ENCODE measurements at places on chromosomes 16 and 17.
A peak's percentile ranks its signal among the peaks of the same experiment; 100 is the strongest.

DNA sequence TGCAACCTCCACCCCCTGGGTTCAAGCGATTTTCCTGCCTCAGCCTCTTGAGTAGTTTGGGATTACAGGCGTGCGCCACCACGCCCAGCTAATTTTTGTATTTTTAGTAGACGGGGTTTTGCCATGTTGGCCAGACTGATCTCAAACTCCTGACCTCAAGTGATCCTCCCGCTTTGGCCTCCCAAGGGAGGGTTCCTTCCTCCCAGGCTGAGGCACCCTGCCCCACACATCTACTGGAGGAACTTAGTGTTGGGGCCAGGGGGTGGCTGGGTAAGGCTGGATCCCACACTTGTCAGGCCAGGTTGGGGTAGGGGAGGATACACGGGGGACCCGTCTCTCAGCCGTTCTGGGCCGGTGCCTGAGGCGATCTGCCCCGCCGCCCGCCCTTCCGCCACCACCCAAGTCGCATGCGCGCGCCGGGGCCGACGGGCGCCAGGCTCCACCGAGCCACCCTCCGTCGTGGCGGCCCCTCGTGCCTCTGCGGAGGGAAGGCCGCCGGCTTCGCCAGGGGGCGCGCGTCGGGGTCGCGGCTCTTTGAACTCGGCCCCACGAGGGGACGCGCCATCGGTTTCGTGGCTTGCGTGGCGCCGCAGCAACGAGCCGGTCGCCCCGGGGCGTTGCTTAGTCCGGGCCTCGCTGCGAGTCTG, 15.9 kb downstream of the GRB7 start:
- DNase-seq = peak; percentile 58

- DNase-seq = peak; percentile 49
These were observed 87.8 kb downstream of the SMG6 start for GRCh38 chr17:2215616-2216364.

- DNase-seq = no peak
These were observed 10.6 kb downstream of the ZFHX3 start for GRCh38 chr16:73037331-73037745.

- no peak for DNase-seq
These were observed 18.1 kb upstream of the C16orf87 start for GRCh38 chr16:46848768-46849764.

- no peak for DNase-seq
These were observed 54.4 kb upstream of the LGALS9 start for GRCh38 chr17:27576477-27577083.

GRCh38 chr17:67125417-67125816, 81.1 kb downstream of the CACNG1 start:
- no peak for DNase-seq

DNA sequence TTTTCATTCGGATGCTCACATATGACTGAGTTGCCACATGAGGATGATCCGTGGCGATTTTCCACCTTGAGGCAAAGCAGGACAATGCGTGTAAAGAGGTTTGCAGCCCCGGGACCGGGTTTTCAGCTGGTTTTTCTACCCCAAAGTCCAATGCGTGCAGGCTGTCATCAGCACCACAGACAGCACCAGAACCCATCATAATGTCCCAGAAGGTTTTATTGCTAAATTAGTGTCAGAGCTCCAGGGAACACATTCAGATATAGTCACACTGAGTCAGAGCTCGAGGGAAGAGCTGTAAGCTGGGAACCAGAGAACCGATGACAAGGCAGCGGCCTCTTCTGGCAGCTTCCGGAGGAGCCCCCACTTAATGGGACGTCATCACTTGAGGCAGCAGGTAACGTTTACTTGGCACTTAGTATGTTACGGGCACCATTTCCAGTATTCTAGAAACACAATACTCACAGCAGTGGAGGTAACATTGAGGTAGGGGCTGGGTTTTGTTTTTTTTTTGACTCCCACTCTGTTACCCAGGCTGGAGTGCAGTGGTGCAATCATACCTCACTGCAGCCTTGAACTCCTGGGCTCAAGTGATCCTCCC, 8.9 kb upstream of the NAGPA start:
- DNase-seq = no peak

- no peak for DNase-seq
These were observed 71.4 kb downstream of the GNAO1 start for GRCh38 chr16:56262551-56263245.

- DNase-seq = no peak
These were observed 60.2 kb downstream of the WSB1 start for GRCh38 chr17:27354051-27354490.

- DNase-seq = peak; percentile 46
These were observed 661 bp downstream of the TEX2 start for GRCh38 chr17:64262198-64262999.

- no peak for DNase-seq
These were observed 792.8 kb upstream of the CDH8 start for GRCh38 chr16:62829084-62829483.

DNA sequence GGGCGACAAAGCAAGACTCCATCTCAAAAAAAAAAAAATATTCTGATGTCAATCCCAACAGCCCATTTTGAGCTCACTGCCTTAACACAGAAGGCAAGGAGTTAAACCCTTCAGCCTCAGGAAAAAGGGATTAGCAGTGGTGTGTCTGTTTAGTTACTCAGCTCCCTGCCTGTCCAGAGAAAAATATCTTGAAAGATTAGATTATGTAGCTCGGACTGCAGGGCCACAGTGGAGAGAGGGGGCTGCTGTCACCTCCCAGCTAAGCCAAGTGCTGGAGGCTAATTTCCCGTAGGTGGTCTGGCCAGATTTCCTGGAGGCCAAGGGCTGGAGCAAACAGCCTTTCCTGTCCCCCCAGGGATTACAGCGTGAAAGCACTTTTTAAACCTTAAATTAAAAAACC, 50.3 kb downstream of the C16orf95 start:
- no peak for DNase-seq

DNA sequence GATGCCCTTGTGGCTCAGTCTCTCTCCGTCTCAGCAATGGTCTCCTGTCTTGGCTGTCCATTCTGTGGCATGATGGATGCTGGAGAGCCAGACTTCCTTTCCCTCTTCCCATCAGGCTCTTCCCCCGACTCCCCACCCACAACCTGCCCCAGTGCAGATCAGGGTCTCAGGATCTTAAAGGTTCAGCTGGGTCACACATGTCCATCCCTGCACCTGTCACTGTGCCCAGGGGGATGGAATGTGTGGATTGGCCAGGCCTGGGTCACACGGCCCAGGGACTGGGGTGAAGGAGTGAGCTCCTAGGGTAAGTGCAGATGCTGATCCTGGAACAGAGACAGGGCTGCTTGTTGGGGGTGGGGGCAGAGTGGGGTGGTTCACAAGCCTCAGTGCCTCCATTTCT, 23.0 kb downstream of the ADGRG5 start:
- DNase-seq = no peak

GRCh38 chr16:84121007-84121406, 4.3 kb upstream of the MBTPS1 start:
- DNase-seq = no peak

GRCh38 chr16:88170528-88170991, 212.2 kb upstream of the ZNF469 start:
- no peak for DNase-seq

DNA sequence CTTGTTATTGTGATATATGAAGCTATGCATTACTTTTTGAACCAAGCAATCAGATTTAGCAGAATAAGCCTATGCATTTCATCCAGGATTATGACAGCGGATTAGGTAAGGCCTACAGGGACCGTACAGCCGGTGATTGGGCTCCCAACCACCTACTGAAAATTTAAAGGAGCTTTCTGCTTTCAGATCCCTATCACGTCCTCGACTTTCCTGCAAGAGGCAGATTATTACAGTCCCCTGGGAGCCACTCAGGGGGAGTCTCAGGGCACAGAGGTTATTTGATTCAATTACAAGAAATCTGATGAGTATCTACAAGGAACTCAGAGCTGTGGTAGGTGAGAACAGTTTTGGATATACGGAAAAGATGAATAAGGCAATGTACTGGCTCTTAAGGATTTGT, 80.7 kb downstream of the HS3ST3B1 start:
- DNase-seq = no peak

- DNase-seq = no peak
These were observed 31.3 kb upstream of the CBX4 start for GRCh38 chr17:79870540-79870939.

DNA sequence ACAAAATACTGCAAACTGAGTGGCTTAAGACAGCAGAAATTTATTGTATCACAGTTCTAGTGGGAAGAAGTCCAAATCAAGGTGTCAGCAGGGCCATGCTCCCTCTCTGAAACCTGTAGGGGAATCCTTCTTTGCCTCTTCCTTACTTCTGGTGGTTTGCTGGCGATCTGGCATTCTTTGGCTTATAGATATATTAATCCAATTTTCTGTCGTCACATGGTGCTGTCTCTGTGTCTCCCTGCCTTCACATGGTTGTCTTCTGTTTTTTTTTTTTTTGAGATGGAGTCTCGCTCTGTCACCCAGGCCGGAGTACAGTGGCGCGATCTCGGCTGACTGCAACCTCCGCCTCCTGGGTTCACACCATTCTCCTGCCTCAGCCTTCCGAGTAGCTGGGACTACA, 6.8 kb upstream of the AKAP1 start:
- DNase-seq = no peak

- no peak for DNase-seq
These were observed 149.5 kb upstream of the HS3ST4 start for GRCh38 chr16:25542306-25542705.

- peak; percentile 84 for DNase-seq
These were observed 11.5 kb upstream of the FOXN1 start for GRCh38 chr17:28494445-28495188.

DNA sequence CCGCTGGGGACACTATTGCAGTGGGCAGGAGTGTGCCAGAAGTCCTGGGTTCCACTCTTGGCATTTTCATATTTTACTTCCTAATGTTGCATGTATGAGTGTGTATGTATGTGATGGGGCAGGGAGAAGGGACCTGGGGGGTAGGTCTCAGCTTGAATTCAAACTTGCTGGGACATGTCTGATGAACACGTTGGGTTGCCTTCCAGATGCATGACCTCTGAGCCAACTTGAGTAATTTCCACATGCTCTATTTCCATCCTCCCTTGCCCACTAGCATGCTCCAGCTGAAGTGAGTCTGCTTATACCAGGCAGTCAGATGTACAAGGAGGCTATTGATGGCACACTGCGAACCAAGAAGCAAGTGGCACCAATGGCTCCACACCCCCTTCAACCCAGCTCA, 32.9 kb upstream of the SRSF1 start:
- DNase-seq = no peak

- no peak for DNase-seq
These were observed 6.4 kb downstream of the CENPX start for GRCh38 chr17:82016061-82016874.

DNA sequence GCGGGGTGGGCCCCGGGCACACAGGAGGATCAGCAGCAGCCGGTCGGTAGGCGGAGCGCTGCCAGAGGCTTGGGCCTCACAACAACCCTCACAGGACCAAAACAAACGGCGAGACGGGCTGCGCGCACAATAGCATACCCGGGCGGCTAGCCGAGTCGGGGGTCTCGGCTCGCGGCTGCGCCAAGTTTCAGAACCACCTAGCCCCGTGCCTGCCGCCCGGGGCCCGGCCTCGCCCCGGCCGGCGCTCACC, 732 bp downstream of the ULK2 start:
- peak; percentile 25 for DNase-seq

- peak; percentile 75 for DNase-seq
These were observed 60.0 kb upstream of the MPHOSPH6 start for GRCh38 chr16:82229800-82230619.

DNA sequence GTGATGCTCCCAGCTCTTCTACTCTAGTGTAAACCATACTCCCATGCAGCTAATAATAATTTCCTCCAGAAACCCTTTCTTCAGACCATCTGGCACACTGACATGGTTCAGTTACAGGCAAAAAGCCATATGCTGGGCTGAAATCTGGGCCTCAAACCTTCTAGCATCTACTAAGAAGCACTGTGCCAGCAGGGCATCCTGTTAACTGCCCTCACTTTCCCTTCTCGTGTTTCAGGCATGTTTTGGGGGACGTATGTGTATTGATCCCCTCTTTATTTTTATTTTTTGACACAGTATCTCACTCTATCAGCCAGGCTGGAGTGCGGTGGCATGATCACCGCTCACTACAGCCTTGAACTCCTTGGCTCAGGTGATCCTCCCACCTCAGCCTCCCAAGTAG, 33.3 kb downstream of the STAT5A start:
- DNase-seq = no peak

- DNase-seq = no peak
These were observed 22.6 kb upstream of the AXIN2 start for GRCh38 chr17:65583921-65584603.

GRCh38 chr17:4407851-4408250, 25.9 kb upstream of the SPNS3 start:
- no peak for DNase-seq

- no peak for DNase-seq
These were observed 21.1 kb upstream of the TFAP4 start for GRCh38 chr16:4293822-4294457.

DNA sequence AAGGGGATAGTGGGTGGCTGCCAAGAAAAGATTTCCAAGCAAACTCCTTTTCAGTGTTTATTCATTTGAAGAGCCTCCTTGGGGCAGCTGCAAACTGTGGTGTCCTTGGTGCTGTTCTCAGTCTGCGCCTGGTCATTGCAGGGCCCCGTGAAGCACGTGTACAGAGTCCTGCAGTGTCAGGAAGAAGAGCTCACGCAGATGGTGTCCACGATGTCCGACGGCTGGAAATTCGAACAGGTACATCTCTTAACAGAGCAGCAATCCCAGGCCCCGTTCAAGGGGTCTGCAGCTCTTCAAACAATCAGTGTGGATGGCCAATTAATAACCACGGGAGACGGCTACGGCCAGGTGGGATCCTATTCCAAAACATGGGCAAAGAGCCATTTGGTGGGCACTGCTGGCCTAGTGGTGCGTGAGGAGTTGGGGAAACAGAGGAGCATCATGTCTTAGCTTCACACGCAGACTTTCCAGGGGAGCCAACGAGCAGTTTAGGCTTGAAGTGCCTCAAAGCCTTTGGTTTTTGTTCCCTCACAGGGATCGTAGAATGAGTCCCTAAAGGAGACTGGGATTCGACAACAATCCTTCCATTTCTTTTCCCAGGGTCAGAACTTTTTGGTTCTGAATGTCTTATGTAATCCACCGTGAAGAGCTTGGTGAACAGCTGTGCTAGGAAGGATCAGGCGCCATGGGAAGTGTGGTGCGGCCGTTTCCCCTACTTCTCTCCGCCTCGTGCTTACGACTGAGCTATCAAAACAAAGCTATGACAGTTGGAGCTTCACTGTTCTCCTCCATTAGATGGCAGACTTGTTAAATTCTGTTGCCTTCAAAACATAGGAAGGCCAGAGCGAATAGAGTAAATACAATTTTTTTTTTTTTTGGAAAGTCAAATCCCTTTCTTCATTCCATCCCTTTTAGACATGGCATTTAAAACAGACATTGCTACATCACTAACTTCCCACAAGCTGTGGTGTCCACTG, 12.6 kb downstream of the KCTD2 start:
- DNase-seq = no peak

- no peak for DNase-seq
These were observed 286.6 kb upstream of the CCL2 start for GRCh38 chr17:33968350-33969044.
